Stimulated activated CD4-positive, alpha-beta T cell treated with anti-CD3 and anti-CD28 coated beads, TNF-alpha, amount 100 ng/mL, for 1 hour (primary cell): ENCODE measurements at places on chromosomes 1 and 21.
A peak's percentile ranks its signal among the peaks of the same experiment; 100 is the strongest.

GRCh38 chr1:65398083-65398482 lies 22.4 kb upstream of the LEPR start:
- DNase-seq: no peak

DNA sequence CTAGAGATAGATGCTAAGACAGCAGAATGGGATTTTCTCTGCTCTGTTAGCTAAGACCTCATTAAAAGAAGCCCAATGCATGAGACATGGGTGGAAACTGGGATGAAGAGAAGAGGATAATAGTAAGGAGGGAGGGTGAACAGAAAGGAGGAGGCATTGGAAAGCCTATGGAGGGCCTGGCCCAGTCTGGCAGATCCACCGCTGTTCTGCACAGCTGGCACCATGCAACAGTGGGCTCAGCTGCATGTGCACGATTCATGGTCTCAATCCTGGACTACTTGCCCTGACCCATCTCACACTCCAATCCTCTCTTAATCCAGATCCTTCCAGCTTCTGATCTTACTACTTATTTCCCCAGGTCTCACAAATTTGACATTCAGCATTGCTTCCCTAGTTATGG lies 2.2 kb downstream of the PHC2 start:
- no peak for DNase-seq

DNA sequence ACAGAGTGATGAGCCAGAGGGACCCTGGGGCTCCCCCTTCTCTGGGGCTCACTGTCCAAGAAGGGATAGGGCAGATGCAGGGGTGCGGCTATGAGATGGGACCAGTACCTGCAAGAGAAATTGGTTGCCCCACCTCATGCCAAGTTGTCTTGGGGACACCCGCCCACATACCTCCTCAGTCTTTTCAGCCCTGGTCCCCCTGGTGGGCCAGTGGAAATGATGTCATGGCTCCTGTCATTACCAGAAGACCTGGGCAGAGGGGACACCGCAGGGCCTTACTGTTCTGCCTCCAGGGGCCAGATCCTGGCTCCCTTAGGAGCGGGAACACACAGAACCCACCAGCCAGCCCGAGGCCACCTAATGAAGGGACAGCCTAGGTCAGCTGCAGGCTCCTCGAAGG lies 63.2 kb downstream of the CDK18 start:
- DNase-seq: no peak

DNA sequence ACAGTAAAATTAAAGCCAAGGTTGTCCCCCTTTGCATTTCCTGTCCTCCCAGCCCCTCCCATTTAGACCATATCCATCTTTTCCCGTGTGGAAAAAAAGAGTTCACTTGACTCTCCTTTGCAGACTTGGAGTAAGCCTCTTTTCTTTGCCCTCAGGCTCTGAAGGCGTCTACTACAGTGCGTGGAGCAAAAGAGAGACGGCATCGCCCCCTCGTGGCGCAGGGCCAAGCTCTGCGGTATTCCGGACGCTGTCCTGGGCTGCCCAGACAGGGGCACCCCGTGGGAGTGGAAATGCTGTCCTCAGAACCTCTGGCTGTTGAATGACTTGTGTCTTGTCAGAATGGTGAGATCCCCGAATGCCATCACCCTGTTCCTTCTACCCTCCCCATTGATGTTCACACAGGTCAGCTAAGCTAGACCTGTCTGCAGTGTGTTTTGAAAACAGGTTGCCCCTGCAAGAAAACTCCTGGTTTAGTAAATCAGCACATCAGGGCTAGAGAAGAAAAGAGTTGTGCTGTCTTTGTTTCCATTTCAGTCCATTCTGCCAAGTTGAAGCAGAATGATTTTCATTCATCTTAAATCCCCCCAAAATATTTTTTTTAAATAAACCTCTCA lies 12.3 kb upstream of the GJA8 start:
- peak; percentile 17 for DNase-seq

DNA sequence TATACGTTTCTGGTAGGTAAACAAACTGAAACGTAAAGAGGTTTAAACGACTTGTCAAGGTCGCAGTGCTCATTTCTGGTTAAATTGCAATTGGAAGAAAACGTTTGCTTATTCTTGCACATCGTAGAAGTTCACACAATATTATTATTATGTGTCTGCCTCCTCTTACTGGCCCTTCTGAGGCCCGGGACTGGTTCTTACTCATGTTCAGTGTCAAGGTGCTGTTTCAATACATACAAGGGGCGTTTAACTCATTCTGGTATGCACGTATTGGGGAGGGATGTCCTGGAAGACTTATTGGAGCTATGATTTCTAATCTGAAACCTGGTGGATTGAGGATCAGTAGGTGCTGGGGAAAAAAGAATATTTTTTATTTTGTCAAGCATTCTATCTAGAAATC lies 932 bp downstream of the RPF1 start:
- no peak for DNase-seq

DNA sequence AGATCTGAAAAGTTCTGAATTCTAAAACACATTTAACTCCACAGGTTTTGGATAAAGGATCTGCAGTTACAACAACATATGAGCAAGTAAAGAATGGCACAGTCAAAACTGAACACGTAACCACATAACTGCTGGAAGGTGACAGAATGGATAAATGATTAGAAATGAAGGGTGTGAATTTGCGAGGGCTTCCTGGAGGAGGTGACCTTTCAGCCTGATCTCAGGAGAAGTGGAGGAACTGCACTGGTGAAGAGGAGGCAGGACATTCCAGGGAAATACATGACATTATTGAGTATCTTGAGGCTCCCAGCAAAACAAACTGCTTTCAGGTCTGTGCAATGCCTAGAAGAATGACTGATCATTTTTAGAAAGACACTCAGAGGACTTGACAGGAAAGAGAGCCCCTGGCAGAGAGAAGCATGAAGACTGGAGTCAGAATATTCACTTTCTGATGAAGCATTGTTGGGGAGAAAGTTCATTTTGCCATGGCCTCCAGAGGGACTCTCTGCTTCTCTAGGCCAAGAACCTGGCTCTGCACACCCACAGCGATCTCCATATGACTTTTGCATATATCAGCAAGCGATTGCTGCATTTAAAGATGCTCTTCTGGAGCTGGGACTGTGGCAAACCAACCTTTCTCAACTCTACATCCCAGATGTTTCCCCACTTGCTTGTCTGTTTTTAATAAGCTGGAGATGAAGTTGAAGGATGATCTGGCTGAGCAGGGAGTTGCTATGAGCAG lies 122.7 kb upstream of the FAM78B start:
- no peak for DNase-seq

GRCh38 chr1:84823511-84823910 lies 69.5 kb downstream of the LPAR3 start:
- DNase-seq: no peak

GRCh38 chr1:41713557-41714327 lies 205.0 kb downstream of the HIVEP3 start:
- no peak for DNase-seq

DNA sequence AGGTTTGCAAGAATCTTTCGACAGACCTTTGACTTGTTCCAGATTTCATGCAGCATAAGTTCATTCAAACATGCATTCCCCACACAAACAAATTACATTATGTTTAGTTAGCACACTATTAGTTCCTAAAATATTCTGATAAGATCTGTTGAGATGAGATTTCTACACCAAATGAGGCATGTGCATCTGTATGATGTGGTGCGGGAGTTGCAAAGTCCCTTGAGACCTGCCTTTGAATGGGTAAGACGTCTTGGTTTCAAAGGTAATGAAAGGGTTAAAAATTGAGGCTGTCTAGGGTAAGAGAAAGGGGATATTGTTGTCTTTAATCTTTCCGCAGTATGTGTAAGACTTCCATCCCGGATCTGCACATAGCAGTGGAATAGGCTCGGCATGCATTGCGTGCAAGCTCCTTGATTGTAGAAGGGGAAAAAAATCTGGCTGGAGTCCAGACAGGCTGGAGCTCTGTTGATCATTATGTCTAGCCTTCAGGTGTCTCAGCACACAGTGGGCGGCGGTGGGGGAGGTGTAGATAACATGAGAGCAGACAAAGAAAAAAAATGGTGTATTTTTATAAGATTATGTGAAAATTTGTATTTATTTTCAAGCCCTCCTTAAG lies 296.6 kb downstream of the PTPRC start:
- no peak for DNase-seq

- DNase-seq: no peak
Observed at GRCh38 chr1:214296860-214297745, 16.1 kb downstream of the SMYD2 start.

DNA sequence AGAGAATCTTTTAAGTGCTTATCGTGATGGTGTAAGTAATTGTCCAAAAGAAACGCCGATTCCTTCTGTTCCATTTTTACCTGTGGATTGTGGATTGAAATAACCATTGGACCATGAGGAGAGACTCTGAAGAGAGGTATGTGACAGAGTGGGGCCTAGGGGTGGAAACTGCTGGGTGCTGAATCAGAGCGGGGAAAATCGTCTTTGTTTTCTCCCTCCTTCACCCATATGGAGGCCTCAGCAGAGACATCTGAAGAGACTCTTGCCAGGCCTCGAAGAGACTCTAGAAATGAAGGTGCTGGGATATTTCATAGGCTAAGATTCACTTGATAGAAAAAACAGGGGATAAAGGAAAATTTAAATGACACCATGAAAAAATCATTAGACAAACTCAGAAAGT lies 1327.0 kb downstream of the BRINP3 start:
- DNase-seq: no peak

GRCh38 chr1:240405751-240406150 lies 206.2 kb downstream of the GREM2 start:
- no peak for DNase-seq

GRCh38 chr1:228149406-228150119 lies at the start of gene GJC2:
Gene GJC2, plus strand, starts transcription at chr1:228149930. Its CDS starts 7,829 bp downstream, at chr1:228157759.
- DNase-seq: no peak

GRCh38 chr21:41857771-41858300 lies 21.3 kb downstream of the PRDM15 start:
- DNase-seq: no peak

DNA sequence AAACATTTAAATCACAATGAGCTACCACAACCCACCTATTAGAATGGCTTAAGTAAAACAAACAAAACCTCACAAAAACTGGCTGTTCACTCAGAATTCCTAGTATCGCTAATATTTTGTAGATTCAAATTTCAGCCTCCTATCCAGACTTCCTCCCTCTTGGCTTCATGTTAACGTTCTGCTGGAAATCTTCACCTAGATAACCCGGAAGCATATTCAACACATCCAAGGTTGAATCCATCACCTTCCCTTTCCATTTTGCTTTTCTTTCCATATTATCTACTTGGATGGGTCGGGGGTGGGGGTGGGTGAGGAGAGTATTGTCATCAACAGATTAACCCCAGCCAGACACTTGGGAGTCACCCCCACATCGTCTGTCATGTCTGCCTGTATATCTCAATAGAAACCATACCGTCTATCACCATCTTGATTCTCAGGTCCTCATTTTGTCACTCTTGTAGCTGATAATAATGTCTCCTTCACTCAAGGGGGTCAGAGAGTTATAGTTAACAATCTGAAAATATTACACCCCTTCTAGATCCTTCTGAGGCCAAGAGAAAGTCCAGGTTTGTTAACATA lies 1.7 kb upstream of the DPH5 start:
- no peak for DNase-seq

- DNase-seq: no peak
Observed at GRCh38 chr1:201947697-201948008, 1.3 kb upstream of the LMOD1 start.

DNA sequence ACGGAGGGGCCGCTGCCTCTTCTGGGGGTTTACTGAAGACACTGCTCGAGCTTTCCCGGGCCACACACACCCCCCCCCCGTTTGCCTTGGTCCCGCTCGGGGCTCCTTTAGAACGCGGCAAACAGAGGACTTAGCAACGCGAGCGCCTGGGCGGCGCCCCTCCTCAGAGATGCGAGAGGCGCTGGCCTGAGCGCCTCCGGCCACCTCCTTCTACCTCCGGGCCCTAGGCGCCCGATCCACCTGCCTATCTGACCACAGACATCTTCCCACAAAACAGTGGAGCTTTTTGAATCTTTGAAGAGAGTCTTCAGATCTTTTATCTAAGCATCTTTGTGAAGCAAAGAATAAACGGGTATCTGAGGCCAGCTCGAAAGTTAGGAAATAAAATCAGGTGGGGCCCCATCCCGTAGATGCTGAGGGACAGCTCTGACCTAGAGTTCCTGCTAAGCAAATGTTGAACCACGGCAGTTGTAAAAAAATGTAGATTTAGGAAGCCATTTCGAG lies 436 bp upstream of the TTLL7 start:
- no peak for DNase-seq

DNA sequence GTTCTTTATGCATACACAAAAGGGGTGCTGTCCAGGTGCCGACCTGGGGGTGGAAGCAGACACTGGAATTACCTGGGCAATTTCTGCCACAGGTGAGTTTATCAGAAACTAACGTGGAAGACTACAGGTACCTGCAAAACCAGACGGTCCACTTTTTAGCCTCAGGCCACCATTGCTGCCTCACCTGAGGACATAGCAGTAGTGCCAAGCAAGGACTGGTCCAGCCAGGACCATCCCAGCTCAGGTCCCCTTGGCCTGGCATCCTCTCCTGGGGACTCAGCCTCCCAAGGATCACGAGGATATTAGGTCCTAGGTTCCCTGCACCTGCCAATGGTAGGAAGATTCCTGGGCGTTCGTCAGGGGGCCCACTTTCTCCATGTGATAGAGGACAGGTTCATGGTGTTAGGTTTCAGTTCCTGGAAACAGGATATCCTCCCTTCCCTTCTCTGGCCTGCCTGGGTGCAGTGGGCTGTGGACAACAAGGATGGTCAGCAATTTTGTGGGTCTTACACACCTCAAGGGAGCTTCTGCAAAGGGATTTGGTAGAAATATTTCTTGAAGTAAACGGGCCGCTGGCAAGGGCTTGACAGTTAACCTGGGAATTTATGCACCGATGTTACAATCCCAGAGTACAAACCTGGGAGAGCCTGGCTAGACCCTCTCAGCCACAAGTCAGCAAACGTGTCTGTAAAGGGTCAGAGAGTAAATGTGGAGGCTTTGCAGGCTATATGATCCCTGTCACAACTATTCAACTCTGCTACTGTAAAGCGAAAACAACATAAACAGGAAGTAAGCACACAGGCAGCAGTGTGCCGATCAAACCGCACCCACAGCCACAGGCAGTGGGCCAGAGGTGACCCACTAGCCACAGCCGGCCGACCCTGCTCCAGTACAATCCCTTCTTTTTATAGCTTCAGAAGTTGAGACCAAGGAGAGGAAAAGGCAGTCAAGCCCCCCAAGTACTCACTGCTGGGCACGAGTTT lies 71.4 kb upstream of the RAB4A start:
- DNase-seq: no peak

GRCh38 chr1:162554258-162554657 lies 7.3 kb upstream of the UAP1 start:
- DNase-seq: no peak

- no peak for DNase-seq
Observed at GRCh38 chr1:119226913-119227312, 86.5 kb upstream of the WARS2 start.

GRCh38 chr1:115286431-115287205 lies 51.4 kb downstream of the NGF start:
- no peak for DNase-seq

- DNase-seq: no peak
Observed at GRCh38 chr1:237938553-237938952, 47.8 kb upstream of the ZP4 start.
